ENCODE measurements at places on chromosomes 5 and 9.

DNA sequence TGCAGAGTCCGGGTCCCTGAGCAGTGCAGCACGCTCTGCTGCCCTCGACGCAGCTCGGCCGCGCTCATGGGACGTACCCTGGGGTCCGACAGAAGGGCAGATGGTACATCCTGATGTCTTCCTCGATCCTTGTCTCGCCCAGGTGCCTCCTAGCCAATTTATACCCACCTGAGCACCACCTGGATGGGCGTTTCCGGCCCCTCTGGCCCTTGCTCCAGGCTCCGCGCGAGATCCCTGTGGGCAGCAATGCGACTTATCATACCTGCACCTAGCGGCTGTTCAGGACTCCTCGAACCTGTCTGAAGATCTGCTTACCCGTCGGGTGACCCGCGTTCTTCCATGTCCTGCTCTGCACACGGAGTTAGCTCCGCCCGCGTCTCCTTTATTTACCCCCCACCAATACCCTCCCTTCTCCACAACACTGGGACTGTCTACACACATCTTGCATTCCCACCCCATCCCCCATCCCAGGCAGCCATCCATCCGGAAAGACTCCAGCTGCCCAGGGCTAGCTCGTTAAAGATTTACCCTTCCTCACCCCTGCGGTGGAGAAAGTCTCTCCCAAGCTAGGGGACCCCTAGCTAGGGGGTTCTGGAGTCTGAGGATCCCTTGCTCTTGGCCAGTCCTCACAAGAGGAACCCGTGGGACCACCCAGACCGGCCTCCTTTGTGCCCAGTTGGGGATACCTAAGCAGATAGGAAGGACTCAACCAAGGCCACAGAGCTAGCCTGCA, at the start of gene KIF12:
TSS of gene KIF12 (minus strand) at position 357 of the 733 bp plus-strand sequence. CDS start at position 341, 16 bp downstream.
- DNase-seq: no peak

- no peak for DNase-seq
Measured at GRCh38 chr5:127587246-127587917, 61.5 kb upstream of the CTXN3 start.

DNA sequence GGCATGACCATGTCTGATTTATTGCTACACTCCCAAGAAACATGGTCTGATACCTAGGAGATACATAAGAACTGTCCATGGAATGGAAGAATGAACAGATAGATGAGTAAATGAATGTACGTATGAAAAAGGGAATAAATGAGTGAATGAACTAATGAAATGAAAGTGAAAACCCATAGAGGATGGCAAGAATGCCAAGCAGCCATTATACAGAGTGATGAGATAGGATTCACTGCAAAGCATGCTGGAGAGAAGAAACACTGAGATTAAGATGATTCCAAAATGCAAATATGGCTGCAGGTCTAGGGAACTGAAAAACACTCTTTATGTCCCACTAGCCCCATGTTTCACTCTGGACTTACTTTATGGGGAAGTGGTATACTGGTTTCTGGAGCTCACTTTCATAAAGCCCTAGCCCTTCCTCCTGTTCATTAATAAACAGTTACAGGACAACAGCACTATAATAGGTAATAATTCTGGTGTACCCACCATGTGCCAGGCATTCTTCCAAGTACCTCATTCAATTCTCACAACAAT, 170.3 kb upstream of the RAD23B start:
- no peak for DNase-seq

GRCh38 chr9:13569602-13570067, 290.1 kb upstream of the MPDZ start:
- DNase-seq: no peak

DNA sequence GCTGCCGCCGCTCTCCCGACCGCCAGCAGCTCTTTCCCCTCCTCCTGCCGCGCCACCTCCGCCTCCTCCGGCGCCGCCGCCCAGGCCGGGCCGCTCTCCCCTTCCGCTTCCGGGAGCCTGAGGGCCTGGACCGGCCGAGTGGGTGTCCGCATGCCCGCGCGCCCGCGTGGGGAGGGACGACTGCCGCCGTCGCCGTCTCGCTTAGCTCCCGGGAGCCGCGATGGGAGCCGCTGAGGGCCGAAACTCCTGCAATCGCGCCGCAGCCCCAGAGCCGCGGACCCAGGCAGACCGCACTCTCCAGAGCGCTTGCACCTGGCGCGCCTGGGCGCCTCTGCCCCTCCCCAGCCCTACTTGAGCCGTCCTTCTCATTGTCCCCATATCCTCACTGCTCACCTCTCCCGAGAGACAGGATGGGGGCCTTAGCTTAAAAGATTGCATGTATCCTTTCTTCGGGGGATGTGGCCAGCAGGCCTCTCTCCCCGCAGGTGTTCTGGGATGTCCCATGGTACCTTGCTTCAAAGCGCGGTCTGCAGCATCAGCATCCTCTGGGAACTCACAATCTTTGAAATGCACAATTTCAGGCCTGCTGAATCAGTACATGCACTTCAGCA, at the start of gene ZDHHC21:
TSS of gene ZDHHC21 (minus strand) at position 182 of the 611 bp plus-strand sequence. CDS start 19,092 bp downstream, outside the sequence.
- DNase-seq: peak; percentile 60

GRCh38 chr9:131999692-132000551, 79.7 kb downstream of the MED27 start:
- DNase-seq: no peak

DNA sequence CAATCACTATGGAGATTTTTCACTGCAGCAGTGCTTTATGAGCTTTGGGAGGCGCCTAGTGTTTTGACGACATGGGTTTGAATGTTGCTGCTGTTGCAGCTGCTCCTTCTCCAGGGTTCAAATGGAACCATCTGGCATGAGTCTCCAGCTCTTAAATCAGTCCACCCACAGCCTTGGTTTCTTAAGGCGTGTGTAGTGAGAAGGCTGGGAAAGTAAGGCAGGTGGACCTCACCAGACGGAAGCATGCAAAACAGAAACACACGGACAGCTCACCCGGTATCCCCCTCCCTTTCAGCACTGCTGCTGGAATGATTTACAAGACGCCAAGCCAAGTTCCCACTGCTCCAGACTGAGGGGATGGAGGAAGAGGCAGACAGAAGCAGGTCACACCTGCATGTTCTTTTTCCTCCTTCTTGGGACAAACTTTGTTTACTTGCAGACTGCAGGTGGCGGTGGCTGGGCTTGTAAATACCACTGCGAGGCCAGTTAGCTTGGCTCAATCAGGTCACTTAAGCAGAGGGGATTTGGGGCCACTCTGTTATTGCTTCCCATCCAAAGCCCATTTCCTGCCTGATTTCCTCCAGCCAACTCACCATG, 47.4 kb downstream of the ADAM19 start:
- no peak for DNase-seq

DNA sequence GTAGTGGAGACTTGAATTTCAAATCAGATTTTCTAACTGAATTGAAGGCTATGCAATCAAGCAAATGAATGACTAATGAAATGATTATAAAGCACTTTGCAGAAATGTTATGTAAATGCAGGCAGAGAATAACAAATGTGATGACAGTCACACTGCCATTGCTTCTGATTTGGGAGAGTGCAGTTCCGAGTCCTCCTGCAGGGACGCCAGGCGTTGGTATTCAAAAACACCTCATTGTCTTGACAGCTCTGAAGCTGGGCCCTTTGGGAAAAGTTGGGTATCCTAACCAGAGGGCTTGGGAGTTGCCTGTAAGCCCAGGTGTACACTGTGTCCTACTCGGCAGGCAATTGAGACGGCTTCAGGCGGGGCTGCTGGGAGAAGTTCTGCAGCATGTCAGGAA, 57.9 kb downstream of the C5orf15 start:
- DNase-seq: no peak

DNA sequence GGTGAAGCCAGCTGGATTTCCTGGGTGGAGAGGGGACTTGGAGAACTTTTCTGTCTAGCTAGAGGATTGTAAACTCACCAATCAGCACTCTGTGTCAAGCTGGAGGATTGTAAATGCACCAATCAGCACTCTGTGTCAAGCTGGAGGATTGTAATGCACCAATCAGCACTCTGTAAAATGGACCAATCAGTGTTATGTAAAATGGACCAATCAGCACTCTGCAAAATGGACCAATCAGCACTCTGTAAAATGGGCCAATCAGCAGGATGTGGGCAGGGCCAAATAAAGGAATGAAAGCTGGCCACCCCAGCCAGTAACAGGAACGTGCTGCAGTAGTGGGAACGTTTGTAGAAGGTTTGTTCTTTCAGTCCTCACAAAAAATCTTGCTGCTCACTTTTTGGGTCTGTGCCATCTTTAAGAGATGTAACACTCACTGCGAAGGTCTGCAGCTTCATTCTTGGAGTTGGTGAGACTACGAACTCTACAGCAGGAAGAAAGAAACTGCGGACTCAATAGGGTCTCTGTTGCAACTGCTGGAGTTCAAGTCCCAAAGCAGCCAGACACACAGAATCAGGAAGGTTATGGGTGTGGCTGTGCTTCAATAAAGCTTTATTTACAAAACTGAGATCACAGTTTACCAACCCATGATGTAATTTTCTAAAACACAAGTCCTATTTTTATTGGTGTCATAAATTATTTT, 145.7 kb upstream of the ERCC6L2 start:
- DNase-seq: no peak

DNA sequence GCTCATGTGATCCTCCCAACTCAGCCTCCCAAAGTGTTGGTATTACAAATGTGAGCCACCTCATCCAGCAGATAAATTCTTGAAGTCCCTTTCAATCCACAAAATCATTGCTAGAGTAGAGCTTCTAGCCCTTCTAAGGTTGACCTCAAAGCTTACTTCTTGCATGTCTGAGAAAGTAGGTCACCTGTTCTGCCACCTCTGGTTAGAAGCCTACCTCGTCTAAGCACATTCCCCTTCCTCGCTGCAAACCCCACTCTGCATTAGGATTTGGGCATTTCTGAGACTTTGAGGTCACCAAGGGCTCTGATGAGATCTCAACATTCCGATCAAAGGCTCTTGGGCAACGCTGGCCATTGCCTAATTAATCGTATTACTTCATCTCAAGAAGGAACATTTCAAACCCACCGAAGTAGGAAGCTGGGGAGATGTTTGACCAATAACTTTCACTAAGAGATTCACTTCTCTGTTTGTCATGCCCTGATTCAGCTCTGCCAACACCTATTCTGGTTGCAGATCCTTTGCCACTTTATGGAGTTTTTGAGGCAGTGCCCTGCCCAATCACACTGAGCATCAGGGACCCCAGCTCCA, 8.6 kb downstream of the ADAM19 start:
- no peak for DNase-seq

DNA sequence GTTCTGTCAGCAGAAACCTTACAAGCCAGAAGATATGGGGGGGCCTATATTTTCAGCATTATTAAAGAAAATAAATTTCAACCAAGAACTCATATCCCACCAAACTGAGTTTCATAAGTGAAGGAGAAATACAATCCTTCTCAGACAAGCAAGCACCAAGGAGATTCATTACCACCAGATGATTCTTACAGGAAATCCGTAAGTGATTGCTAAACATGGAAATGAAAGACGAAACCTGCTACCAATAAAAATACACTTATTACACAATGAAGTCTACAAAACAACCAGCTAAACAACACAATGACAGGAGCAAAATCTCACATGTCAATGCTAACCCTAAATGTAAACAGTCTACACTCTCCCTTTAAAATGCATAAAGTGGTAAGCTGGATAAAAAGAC, 17.8 kb upstream of the C9orf72 start:
- DNase-seq: no peak

GRCh38 chr5:129125819-129126218, 31.3 kb downstream of the ISOC1 start:
- DNase-seq: no peak

DNA sequence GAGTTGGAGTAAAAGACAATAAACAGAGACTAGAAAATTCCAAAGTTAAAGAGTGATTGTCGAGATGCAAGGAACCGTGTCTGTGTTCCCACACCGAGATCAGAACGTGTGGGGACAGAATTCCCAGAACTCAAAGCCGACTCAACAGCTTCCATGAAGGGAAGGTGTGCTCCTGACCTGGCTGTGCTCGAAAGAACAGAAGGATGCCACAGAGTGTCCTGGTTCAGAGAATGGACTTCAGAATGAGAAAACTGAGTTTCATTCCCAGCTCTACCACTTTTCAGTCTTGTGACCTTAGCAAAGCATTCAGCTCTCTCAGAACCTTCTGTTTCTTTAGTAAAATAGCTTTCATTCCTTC, 420.0 kb upstream of the SLC30A5 start:
- no peak for DNase-seq

GRCh38 chr9:98654247-98654646, 54.5 kb downstream of the GABBR2 start:
- DNase-seq: no peak

DNA sequence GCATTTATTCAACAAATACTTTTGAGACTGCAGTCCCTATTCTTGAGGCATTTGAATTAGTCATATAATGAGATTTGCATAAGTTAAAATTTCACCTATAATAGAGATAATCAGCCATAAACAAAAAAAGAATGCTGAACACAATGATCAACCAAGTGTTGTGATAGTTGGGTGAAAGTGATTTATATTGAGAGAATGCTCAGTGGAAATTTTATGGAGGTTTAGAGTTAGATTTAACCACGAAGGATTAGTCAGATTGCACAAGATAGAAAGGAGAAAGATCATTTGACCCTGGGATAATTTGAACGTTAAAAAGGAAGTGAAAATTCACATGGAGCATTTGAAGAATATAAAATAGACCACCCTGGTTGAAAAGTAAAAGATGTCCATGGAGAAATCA, 356.2 kb downstream of the NPR3 start:
- DNase-seq: no peak

GRCh38 chr9:4497855-4498254, 7.6 kb downstream of the SLC1A1 start:
- no peak for DNase-seq

GRCh38 chr5:39713250-39713916, 288.6 kb upstream of the DAB2 start:
- DNase-seq: no peak

DNA sequence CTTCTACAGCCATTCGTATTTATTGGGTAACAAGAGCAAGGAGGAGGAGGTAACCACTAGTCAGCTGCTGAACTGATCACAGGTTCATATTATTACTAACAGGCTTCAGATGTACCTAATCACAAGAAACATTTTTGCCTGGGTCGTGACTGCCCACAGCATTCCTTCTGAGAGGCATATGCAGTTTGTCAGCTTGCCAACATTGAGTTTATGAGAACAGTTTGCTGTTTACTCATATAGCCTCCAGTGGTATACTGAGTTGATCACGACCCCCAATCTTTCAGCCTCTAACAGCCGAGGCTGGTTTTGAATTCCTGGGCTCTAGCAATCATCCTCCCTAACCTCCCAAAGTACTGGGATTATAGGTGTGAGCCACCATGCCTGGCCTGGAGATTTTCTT, 693.6 kb downstream of the TLE1 start:
- DNase-seq: no peak

GRCh38 chr5:95731571-95732554, 727 bp downstream of the RHOBTB3 start:
- no peak for DNase-seq

DNA sequence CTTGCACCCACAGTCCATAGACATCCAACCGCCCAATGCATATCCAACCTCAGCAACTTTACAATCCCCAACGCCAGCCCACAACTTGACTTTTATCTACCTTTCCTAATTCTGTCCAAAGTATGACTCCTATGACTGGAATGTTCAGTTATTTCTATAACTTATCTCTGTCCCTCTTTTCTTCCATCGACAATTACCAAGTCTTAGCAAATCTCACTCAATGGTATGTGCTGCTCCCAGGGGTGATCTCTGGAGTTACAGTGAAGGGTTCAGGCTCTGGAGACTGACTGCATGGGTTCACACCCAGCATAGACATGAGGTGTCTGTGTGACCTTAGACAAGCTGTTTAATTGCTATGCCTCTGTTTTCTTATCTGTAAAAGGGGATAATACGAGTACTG, 106.9 kb downstream of the SPOCK1 start:
- DNase-seq: no peak
